Stimulated activated CD4-positive, alpha-beta T cell treated with anti-CD3 and anti-CD28 coated beads, Interleukin-2, amount 100 ng/mL, for 24 hours (primary cell): ENCODE measurements at places on chromosomes 3 and 15.

DNA sequence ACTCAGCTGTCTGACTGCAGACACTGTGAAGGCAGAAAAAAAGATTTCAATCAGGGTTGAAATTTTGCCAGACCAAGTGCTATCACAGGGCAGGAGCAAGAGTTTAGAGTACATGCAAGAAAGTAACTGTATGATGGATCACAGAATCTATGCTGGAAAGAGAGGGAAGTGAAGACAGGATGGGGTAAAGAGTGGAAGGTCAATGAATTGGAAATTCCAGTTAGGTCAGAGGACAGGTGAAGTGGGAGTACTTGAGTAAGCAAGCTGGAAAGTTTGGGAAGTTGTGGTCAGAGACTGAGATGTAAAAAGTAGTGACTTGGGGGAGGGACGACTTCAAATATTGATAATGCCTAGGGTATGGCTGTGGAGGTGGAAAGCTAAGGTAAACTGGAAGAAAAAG, 7.2 kb downstream of the SPG11 start:
- DNase-seq, result no peak

DNA sequence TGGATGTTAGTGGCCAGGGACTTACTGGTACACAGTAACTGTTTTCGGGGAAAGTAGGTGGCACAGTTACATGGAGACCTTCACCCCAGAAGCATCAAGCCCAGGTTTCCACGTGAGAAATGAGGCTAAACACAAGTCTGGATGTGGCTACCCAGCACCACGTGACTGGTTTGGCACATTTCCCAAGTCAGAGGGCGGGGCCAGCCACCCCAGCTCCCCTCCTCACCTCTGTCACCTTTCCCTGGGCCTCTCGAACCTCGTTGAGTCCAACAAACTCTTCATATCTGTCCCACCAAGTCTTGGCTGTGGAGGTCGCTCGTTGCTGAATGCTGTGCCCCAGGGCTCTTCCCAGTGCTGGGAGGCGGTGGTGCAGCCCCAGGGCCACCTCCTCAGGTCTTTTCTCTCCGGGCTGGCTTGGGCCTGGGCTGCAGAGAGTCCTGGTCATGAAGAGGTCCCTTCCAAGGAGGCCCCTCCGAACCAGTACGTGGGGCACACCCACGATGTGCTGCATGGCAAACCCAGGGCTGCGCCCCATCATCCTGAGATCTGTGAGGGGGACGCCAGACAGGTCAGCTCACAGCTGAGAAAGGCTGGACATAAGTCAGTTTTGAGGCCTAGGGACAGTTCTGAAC, 4.8 kb upstream of the PLXNB1 start:
- DNase-seq, result no peak

DNA sequence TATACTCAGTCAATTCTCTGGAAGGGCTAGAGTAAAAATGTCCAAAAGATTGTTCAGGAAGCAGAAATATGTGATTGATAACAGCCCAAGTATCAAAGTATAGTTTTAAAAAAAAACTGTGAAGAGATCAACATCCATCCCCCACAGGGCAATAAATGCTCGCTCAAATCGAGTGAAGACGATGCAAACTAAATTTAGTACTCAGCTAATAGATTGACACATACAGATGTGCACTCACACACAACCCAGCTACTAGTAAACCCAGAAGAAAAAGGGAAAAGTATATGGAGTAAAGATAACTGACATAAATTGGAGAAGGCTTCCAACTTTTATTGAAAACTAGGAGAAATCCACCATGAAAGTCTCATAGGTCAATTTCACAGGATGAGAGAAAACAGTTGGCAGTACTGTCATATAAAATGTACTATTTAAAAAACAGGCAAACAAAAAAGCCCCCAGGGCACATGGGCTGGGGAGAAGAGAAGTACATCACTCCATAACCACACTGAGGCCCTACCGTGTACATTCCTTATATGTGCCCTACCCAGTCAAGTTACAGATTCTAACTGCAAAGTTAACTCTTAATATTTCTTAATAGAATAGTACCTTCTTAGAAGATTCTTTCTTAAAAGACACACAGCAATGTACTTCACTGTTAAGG, 125.7 kb downstream of the TBL1XR1 start:
- no peak for DNase-seq

DNA sequence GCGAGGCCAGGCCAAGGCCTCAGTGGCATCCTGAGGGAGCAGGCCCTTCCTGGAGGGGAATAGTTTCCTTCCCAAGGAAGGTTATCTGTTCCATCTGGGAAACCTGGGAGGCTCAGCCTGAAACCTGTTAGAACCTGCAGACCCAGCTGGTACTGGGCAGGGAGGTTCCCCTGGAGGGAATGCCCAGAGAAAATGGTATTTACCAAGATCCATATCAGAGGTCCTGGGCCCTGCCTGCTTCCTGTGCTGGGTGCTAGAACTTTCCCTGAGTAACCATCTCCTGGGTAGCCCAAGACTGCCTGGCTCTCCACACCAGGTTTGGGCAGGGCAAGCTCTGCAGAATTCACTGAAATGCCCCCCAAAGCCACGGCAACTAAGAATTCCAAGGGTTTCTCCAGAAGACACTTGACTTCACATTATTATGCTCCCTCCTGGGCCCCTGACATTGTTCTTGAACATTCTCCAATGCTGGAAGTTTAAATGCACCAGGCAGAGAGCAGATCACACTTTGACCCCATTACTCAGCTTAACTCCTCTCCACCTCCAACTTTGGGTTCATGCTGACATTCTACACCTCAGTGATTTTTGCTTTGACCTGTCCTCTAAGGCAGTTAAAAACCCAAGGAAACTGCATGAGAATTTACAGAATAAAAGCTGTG, 2.0 kb downstream of the CA12 start:
- no peak for DNase-seq

- no peak for DNase-seq
Observed at GRCh38 chr3:71421475-71421819, 162.1 kb downstream of the FOXP1 start.

DNA sequence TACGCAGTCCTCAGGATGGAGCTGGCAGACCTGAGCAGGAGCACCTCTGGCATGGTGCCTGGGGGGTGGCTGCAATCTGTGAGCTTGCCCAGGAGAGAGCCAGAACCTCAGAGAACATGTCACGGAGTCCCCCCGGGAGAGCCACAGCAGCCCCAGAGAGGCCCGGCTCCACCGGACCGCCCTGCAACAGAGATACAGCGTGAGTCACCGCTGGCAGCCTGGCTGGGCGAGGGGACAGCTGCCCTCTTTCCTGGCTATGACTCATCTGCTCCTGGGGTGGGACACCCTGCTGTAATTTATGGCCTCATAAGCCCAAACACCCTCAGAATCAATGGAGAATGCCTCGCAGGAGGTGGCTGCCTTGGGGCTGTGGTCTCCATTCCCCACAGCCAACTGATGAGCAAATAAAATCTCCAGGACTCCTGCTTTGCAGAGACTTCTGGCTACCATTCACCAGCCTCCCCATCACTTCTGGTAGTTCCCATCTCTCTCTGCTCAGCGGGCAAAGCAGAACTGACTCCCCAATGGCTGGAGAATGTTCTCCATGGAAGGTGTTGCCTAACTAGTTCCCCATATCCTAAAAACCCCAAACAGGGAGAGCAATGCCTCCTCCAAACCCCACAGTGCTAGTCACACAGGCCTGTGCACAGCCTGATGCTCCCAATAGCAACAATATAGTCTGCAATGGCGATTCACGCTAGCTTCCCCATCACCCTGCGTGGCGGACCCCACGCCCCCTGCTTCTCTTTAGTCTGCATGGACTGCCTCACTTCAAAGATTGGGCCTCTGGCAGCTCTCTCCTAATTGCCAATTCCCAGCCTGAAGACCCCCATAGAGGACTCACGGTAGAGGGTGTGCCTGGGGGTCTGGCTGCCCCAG, 21.6 kb downstream of the ACSBG1 start:
- DNase-seq, result no peak

GRCh38 chr15:30038667-30039523, 43.9 kb upstream of the GOLGA8J start:
- no peak for DNase-seq

- DNase-seq, result no peak
Observed at GRCh38 chr3:21729888-21730459, 21.0 kb downstream of the ZNF385D start.

GRCh38 chr3:43779850-43780249, 89.1 kb downstream of the ABHD5 start:
- no peak for DNase-seq

- no peak for DNase-seq
Observed at GRCh38 chr3:149188494-149188893, 33.1 kb downstream of the CP start.

DNA sequence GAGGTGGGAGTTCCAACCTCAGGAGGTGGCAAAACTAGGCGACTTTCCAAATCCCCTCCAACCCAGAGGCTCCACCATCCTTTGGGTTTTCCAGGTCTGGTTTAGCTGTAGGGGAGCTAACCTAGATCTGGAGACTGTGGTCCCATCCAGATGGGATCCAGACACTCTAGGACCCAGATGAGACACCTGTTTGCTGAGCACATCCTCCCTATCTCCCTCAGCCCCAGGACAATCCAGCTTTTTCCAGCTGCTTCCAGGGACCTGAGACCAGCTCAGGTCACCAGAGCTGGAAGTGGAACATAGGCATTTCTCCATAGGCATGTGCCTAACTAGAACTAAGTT, 18.2 kb downstream of the CRTAP start:
- DNase-seq, result no peak

- DNase-seq, result no peak
Observed at GRCh38 chr15:60643555-60643954, 164.6 kb upstream of the ICE2 start.
